ENCODE measurements at places on chromosomes 5 and 9.

GRCh38 chr5:1437226-1437829 lies 7.9 kb downstream of the SLC6A3 start:
- DNase-seq, result no peak

- DNase-seq, result no peak
These were observed 6.7 kb upstream of the NXNL2 start for GRCh38 chr9:88528080-88528790.

GRCh38 chr5:32210151-32210550 lies 36.0 kb upstream of the GOLPH3 start:
- no peak for DNase-seq

DNA sequence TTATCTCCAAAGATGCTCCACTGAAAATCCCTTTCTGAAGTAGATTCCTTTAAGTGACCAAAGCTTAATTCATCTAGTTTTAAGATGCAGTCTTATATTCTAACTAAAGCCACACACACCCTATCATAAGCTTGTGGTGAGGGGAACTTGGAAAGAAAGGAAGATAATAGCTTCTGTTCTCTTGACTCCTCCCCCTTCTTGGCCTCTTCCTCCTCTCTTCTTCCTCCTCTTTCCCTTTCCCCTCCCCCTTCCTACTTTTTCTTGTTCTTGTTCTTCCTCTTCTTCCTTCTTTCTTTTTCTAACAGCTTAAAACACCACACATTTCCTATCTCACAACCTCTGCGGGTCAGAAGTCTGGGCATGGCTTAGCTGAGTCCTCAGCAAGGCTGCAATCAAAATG lies 23.5 kb downstream of the IL7R start:
- DNase-seq, result no peak

- no peak for DNase-seq
These were observed 758.5 kb upstream of the EDIL3 start for GRCh38 chr5:85143138-85143537.

DNA sequence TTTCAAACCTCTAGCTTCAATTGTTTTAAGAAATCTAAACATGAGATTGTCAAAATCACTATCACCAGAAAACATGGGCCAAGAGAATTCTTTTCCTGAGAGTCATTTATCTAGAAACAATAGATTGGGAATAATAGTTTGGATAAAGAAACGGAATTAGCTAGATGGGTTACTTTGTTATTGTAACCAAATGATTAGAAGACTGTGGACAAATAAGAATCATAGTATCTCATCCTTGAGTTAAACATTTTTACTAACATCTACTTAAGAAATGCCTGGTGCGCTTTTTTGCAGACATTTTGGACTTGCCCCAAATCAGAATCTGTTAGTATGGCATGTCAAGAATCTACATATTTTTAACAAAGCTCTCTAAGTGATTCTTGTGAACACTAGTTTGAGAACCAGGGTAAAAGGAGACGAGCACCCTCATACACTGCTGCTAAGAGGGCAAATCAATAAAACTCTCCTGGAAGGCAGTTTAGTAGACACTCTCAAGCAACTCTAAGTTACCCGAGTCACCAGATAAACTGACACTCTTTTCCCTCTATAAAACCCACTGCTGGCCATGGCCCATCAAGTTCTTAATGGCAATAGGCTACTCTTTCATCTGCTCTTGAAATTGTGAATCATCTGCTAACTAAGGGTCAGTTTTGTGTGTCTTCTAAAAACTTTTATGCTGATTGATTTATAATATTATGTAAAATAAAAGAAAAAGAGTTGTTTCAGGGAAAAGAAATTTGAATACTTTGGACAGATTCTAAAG lies 39.1 kb downstream of the TPD52L3 start:
- no peak for DNase-seq

DNA sequence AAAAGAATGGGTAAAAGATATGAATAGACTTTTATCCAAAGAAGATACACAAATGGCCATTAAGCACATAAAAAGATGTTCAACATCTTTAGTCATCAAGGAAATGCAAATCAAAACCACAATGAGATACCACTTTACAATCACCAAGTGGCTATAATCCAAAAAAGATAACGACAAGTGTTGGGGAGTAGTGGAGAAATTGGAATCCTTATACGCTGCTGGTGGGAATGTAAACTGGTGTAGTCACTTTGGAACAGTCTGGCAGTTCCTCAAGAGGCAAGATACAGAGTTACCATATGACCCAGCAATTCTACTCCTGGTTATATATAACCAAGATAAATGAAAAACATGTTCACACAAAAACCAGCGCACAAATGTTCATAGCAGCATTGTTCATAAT lies 234.9 kb downstream of the SPATA31D1 start:
- no peak for DNase-seq

DNA sequence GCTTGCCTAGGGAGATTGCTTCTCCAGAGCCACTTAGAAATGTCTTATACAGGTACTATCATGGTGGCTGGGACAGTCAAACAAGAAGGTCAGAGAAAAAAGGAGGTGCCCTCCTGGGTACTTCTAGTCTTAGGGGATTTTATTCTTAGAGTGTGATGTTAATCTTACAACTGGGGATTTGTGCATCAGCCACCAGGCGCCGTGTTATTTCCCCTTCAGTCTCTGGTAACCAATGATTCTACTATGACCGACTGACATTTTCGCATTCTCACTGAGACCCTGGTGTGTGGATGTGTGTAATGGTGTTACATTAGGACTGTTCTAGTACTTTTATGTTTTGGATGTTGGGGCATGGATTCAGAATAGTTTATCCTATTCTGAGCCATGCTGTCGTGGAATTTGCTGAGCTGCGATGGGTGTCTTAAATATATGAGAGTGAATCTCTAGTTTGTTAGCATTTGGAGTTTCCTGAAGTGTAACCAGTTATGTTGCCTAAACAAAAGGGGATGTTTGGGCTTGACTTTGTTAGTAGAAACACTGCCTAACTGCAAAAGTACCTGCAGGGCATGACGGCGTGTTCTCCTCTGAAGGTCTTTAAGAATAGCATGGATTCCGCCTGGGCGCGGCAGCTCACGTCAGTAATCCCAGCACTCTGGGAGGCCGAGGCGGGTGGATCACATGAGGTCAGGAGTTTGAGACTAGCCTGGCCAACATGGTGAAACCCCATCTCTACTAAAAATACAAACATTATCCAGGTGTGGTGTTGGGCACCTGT lies 175.2 kb upstream of the DAP start:
- no peak for DNase-seq

DNA sequence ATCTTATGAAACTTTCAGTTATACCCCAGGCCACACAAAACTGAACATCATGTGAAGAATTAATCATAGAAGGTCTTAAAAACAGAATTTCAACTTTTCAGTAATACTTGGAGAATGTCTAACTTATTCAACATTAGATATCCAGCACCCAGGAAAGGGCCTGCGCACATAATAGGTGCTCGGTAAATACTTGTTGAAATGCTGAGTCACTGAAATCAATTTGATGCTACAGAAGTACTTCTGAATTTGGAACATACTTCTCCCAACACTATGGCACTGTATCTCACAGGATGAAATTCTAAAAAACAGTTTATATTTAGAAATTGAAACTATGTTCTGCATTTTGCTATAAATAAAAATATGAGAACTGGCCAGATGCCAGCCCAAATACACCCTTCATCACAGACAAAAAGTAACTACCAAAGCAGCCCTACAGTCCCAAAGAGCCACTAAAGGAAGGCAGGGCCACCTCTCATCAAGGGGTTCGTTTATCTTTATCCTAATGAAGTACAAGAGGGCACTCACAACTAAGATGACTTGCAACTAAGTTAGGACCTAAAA lies 26.5 kb downstream of the MRPS27 start:
- DNase-seq, result no peak

DNA sequence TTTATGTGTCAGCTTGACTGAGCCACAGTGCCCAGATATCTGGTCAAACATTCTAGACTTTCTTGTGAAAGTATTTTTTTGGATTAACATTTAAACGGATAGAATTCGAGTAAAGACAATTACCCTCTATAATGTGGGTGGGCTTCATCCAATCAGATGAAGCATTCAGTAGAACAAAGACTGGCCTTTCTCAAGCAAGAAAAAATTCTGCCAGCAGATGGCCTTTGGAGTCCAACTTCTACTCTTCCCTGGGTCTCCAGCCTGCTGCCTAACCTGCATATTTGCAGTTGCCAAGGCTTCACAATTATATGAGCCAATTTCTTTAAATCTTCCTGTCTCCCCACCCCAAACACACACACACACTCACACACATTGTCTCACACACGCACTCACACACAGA lies 86.4 kb downstream of the MED10 start:
- no peak for DNase-seq

DNA sequence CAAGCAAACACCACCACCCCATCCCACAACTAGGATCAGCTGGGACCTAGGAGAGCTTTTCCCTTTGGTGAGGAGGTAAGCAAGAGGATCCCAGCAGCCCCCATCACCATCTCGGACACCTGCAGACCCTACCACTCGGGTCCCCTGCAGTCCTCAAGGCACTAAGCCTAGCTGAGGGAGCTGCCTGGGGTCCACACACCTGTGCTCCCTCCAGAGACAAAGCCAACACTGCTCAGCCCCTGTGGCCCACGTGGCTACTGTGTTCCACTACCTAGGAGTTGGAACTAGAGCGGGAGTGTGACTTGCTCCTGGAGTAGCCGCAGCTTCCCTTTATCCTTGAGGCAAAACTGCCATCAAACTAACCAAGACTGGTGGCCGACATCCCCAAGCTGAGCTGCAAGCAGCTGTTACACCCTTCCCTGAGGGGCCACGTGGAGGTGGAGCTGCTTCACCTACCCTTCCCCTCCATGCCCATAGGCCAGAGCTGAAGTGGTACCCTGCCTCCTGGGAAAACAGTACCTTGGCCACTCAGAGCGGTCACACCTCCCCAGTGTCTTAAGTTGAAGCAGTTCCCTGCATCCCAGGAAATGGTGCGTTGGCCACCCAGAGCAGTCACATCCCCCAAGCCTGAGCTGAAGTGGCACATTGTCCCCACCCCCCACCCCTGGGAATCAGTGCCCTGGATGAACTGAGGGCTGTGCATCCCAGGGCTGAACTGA lies 205.5 kb downstream of the CACNA1B start:
- DNase-seq, result no peak

- DNase-seq, result no peak
These were observed 31.0 kb downstream of the ABLIM3 start for GRCh38 chr5:149172261-149172660.

DNA sequence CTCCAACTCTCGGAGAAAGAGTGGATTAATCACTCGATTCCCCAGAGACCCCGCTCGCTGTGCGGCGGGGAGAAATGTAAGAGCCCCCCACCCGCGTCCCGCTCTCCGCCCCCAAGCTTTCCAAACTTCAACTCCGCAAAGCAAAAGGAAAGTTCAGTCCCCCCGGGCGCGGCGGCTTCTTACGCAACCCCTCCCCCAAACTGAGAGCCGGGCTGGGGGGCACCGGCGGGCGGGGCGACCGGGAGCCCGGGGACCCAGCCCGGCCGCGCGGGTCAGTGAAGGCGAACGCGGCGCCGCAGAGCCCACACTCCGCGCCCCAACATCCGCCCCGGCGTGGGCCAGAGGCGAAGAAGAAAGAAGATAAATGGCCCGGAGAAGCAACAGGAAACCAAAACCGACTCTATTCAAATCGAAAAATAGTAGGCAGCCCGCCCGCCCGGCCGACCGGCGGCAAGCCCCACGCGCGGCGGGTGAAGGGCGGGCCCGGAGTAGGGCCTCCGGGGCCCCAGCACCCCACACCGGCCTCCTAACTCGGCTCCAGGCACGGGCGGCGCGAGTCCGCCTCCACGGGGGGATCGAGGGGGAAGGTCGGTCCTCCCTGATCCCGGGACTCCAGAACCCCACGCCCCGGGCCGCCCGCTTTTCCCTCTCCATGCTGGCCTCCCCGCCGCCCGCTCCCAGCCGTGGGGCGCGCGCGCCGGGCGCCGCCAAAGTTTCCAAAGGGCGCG lies 720 bp downstream of the NOTCH1 start:
- no peak for DNase-seq

DNA sequence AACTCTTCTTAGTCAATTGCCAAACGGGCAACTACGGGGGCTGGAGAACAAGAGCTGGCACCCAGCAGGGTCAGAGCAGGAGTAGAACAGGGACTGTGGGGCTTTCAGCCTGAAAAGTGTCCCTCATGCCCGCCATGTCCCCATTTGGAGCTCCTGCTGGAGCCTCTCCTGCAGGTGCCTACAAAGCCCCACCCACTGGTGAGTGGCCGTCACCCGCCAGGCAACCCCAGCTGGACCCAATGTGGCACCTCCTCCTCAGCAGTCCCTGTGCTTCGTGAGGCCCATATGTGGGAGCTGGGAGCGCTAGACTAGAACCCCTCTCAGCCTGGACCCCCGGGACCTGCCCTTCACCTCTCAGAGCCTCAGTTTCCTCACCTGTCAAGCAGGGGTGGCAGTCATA lies 40.9 kb downstream of the VAV2 start:
- DNase-seq, result no peak

- DNase-seq, result no peak
These were observed 13.6 kb upstream of the SYNPO start for GRCh38 chr5:150626853-150627276.

GRCh38 chr9:101465326-101465915 lies 29.8 kb upstream of the ALDOB start:
- DNase-seq, result no peak

DNA sequence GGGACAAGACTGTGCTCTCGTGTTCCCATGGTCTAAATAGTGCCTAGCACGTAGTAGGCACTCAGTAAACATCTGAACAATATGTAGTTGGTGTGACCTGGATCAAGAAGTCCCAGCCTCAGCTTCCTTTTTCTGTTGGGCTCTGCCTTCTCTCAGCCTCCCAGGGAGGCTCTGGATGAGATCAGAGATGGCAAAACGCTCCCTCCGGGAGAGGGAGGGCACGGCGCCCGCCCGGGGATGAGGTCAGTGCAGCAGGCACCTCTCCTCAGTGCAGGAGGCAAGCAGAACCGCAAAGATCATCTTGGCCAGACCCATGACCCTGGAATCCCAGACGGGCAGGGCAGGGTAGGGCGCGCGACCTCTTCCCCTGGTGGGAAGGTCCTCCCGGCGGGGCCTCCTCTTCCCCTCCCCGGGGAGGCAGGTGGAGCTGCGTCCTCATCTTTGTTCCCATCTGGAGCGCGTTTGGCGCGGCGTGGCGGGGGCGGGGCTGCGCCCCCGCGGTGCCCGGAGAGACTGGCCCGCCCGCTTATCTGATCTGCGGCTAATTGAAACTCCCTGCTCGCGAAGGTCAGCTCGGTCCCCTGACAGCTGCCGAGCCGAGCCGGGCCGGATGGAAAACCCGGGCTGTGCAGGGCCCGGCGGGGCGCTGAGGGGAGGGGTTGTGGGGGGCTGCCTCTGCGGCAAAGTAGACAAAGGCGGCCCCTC lies 60.9 kb downstream of the CXXC5 start:
- no peak for DNase-seq

All from GM18507 (cell line).